Esophagus muscularis mucosa (tissue), 4 donors: ENCODE measurements at places on chromosomes 12 and 14.

DNA sequence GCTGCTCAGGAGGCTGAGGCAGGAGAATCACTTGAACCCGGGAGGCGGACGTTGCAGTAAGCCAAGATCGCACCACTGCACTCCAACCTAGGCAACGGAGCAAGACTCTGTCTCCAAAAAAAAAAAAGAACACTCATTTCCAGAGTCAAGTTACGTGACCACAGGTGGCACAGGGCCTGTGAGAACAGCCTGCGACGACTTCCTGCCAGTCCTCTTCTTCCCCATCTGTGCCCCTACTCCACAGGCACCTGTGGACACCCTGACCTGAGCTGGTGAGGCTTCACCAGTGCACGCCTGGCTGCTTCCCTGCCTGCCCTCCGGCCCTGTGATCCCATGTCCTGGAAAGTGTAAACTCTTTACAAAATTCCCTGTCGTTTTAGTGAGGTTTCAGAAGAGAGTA is 77.7 kb downstream of the PPP2R5C start:
- no peak for DNase-seq

DNA sequence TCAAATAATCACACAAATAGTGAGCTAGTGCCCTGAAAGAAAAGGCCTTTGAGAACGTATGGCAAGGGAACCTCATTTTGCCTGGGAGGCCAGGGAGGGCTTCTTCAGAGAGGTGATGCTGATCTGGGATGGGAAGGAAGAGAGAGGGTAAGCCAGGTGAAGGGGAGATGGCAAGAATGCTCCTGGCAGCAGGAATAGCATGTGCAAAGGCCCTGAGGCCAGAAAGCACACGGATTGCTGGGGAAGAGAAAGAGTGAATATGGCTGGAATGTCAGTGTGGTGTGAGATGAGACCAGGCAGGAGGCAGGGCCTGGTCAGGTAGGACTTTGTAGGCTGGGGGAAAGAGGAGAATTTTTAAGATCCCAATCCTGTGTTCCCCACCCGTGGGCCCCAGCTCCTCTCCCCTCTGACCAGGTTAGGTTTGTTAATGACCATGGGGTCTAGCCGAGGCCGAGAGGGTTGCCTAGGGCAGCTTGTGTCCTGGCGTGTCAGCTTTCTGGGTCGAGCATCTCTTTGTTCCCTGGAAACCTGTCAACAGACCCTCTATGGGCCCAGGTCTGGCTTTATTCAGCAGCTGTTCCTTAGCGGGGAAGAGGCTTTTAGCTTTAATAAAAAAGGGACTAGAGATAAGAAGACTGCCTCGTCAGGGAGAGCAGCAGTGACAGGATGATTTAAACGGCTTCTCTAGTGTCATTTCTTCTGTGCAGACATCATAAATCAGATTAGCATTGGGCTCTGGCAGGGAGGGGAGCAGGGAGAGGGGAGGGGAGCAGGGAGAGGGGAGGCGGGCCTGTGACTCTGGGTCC is 123.4 kb downstream of the ADCK1 start:
- DNase-seq: no peak

DNA sequence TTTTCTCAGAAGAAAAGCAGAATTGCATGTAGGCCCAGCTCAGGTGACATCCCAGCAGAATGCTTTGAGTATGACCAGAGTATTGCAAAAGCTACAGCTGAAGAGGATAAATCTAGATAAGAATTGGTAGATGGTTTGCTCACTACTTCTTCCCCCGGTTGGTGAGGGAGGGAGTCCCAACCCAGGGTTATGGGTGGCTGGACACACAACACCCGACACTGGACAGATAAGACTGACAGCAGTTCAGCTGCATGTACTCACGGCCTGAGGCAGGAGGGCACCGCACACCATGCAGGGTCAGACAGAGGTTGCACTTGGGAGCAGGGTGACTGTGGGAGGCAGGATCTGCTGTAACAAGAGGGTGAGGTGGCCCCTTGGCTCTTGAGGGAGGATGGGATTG is 1.7 kb upstream of the CLEC4C start:
- no peak for DNase-seq

- no peak for DNase-seq
Observed at GRCh38 chr14:30272848-30273832, 285.8 kb upstream of the G2E3 start.

DNA sequence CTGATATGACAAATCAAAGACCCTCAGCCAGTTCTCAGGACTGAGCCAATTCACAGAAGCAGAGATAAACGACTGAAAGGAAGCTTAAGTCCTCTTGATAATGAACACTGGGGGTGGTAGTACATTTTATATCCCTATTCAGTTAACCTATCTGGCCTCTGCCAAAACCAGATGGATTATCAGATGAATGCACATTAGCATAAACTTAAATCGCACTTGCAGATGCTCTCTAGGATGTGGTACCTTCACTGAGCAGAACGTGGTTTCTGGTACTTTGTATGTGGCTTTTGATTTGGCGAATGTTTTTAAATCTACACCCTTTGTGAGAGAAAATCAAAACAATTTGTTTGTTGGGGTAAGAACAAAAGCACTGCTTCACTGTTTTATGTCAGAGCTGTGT is 21.1 kb upstream of the TAS2R14 start:
- no peak for DNase-seq

GRCh38 chr12:16272222-16272621 is 5.3 kb downstream of the SLC15A5 start:
- no peak for DNase-seq

GRCh38 chr12:26853303-26854030 is 20.5 kb upstream of the ITPR2 start:
- peak; percentile 91 for DNase-seq

DNA sequence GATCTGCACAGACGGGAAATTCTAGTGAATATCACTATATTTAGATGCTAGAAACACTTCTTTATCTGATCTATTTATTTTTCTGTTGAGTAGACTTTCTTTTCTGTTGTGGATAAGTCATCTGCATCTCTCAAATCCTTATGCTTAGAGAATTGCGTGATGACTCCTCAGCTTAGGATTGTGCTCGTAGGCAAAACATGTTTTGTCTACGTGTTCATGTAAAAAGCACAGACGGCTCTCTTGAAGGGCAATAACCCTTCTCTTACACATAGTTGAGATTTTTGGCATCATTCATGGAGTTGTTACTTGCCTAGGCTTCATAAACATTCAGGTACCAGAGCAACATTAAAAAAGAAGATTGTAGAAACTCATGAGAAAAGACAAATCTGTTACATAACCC is 18.6 kb downstream of the PPFIBP1 start:
- no peak for DNase-seq

GRCh38 chr14:97380539-97380941 is 583.4 kb downstream of the VRK1 start:
- DNase-seq: no peak

- no peak for DNase-seq
Observed at GRCh38 chr14:103840014-103840413, 7.4 kb downstream of the PPP1R13B start.

- DNase-seq: peak; percentile 55
Observed at GRCh38 chr12:5364036-5364770, 67.7 kb upstream of the NTF3 start.

DNA sequence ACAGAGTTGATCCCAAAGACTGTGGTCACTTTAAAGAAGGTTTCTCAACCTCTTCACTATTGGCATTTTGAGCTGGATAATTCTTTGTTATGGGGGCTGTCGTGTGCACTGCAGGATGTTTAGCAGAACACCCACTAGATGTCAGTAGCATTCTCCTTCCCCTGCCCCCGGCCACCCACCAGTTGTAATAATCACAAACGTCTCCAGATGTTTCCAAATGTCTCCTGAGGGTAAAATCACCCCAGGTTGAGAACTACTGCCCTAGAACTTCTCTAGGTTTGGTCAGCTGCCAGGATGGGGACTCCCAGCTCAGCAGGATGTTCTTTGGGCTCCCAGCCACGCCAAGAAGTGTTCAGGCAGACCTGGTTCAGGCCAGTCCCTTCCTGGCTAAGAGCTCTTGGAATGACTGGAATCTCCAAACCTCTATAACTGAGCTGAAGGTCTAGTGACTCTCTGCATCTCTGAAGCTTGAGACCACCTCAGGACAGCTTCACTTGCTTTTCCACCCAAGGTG is 12.5 kb upstream of the AJUBA start:
- no peak for DNase-seq

DNA sequence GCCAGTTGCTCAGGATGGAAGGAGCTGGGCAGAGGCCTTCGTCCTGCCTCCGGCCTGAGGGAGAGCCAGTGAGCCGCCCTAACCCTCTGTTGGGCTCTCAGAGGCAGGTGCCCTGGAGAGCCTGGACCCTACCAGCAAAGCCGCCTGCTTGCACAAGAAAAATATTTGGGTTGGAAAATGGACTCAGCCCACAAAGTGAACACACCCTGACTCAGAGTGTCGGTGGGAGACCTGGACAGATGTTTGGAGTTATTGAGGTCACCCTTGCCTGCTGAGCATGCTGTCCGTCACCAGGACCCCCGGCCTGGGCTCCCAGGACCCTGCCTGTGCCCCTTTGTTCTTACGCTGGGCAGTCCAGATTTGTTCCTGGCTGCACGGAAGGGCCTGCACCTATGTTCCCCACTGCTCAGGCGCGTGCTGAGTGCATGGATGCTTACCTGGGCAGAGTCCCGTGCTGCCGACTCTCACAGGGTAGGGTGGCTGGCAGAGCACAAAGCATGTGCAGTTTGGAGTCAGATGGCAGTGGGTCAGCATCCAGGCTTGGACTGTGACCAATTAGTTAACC is 22.4 kb downstream of the FAM181A start:
- DNase-seq: no peak

DNA sequence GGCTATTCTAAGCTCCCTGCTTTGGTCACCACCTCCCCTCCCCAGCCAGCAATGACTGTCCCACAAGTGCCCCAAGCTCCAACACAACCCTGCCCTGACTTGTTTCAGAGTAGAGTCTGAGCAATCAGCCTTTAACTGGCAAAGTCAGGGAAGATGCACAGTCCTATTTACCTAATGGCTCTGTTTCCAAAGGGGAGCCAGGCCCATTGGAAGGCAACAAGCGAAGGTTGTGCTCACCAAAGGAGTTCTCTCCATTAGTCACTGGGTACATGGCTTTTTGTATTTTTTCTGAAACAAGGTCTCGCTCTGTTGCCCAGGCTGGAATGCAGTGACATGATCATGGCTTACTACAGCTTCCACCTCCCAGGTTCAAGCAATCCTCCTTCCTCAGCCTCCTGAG is 267.1 kb upstream of the CRY1 start:
- DNase-seq: no peak

DNA sequence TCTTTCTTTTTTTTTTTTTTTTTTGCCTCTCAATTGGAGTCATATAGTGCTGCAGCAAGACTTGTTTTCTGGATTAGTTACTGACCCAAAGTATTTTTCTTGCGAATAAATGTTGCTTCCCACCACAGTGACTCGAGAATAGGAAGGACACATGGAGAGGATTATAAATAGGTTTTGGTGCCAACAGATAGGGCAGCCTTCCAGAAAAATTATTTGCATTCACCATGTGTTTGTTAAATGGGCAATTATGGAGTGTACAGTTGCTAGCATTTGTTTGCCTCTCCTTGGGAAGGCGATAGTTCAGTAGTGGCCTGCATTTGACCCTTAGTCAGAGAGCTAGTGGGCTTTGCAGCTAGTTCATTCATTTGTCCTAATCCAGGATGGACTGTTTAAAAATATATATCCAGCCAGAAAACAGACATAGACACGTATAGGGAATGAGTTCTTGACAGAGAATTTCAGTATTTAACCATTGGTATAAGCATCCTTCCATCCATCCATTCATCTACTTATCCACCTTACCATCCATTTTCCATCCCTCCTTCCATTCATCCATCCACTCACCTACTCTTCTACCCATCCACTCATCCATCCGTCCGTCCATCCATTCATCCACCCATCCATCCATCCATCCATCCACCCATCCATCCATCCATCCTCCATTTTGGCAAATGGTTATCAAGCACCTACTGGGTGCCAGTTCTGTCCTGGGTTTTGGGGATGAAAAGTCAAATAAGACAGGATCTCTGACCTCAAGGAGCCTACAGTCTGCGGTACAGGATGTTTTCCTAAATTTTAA is 67.5 kb downstream of the CHST11 start:
- no peak for DNase-seq

DNA sequence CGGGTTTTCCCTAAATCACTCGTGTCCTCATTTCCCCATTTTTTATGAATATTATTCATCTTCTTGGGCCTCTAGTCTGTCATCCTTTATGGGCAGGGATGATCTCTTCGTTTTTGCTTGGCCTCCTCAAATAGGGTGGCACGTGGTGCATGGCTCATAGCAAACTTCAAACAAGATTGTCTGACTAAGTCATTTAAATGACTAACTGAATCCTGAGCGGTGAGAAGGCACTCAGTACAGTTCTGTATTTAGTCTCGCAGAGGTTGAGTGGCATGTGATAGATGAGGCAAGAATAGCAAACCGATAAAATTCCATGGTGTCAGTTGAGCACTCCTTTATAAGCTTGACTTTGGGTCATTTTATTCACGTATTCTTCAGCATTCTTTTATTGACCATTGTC is 5.7 kb upstream of the JDP2 start:
- no peak for DNase-seq

DNA sequence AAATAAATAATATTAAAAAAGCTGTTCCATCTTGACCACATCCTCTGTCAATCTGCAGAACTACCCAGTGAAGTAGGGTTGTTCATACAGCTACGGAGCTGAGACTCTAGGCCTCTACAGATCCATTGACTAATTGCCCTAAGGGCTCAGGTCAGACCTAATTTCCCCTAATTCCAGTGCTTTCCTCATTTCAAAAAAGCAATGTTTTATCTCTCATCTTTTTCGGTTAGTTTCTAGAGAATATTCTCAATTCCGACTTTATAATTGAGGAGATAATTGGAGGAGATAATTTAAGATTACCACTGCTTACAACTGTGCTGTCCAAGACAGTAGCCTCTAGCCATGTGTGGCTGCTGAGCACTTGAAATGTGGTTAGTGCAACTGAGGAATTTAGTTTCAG is 167.1 kb downstream of the KIF21A start:
- no peak for DNase-seq

DNA sequence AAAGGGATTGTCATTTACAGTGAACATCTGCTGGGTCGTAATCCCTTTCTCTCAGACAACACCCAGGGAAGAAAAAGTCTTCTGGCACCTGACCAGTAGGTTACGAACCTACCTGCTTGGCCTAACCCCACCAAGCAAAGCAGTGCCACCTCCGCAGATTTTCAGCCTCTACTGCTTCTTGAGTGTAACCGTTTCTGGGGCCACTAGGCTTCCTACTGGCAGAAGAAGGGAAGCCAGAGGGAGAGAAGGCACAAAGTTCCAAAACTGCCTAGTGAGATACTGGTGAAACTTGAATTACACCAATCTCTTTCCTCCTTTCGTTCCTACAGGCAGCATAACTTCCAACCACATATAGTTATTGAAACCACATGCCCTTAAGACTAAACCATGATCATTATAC is 383.6 kb downstream of the BCAT1 start:
- no peak for DNase-seq
